Stimulated activated CD8-positive, alpha-beta memory T cell treated with anti-CD3 and anti-CD28 coated beads, Interleukin-15, amount 100 ng/mL, for 4 hours (primary cell): ENCODE measurements at places on chromosomes 3 and 15.

GRCh38 chr15:71397377-71397776 lies 282.1 kb downstream of the THSD4 start:
- DNase-seq: no peak

DNA sequence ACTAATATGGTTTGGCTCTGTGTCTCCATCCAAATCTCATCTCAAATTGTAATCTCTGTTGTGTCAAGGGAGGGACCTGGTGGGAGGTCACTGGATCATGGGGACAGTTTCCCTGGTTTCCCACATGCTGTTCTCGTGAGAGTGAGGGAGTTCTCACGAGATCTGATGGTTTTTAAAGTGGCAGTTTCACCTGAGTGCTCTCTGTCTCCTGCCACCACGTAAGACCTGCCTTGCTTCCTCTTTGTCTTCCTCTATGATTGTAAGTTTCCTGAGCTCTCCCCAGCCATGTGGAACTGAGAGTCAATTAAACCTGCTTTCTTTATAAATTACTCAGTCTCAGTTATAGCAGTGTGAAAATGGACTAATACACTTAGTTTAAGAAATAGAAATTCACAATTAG lies 228.9 kb downstream of the CD47 start:
- DNase-seq: no peak

DNA sequence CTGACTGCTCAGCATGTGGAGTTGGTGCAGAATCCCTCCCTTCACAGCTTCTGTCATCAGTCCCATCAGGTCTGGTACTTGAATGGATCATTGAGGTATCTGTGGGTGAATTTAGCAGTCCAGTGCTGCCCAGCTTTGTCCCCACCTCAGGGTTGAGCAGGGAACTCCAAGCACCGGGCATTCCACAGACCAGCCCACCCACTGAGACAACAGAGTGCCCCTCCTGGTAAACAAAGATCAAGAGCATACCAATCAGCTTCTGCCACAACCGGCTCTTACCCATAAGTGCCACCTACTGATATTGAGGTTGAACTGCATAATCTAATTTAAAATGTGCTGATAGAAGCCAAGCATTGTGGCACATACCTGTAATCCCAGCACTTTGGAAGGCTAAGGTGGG lies 57.1 kb upstream of the FXR1 start:
- DNase-seq: no peak

DNA sequence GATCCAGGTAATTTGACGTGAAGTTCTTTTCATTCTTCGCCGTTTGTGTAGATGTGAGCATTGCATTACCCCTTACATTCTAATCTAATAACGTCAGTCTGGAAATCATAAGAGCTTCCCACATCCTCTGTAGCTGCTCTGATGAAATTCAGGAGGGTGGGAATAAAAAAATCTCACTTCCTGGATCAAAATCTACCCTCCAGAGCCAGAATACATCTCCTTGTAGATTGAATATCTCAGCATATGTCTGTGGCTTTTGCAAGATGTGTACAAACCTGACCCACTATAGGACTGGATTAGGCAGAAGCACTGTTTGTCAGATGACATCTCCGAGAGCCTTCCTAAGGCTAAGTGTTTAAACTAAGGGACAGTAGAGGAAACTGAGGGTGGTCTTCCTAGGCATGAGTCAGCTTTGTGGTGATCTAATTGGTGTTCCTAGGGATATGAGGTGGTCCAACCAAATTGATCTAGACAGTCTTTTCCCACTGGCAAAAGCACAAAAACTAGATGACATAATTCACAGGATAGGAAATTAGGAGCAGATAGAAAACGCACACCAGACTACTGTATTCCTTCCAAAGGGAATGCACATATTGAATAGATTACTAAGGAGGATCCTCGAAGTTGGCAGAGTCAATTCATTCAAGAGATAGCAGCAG lies 216.3 kb upstream of the LRTM1 start:
- no peak for DNase-seq

DNA sequence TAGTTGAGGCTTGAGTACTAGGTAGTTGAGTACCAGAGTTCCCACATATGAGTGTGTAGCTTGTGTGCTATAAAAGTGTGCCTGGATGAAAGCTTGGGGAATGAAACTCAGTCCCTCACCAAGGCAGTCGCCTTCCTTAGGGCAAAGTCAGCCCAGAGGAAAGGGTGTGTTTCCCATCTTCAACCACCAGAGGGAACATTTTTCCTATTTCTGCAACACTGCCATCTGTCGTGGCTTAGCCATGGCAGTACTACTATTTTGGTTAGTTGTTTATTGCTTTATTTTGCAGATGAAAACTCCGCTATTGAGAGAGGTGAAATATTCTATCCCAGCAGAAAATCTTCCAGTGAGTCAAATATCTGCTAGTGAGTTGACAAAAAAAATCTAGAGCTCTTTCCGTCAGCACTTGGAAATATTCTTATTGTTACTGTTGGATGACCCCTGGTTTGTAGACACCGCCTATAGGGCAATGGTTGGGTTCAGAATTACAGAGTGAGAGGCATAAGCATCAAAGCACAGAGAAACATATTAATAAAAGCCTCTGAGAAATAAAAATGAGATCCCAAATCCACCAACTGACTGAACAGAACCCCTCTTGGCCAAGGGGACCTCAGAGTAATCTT lies 239.9 kb downstream of the CPNE4 start:
- no peak for DNase-seq

DNA sequence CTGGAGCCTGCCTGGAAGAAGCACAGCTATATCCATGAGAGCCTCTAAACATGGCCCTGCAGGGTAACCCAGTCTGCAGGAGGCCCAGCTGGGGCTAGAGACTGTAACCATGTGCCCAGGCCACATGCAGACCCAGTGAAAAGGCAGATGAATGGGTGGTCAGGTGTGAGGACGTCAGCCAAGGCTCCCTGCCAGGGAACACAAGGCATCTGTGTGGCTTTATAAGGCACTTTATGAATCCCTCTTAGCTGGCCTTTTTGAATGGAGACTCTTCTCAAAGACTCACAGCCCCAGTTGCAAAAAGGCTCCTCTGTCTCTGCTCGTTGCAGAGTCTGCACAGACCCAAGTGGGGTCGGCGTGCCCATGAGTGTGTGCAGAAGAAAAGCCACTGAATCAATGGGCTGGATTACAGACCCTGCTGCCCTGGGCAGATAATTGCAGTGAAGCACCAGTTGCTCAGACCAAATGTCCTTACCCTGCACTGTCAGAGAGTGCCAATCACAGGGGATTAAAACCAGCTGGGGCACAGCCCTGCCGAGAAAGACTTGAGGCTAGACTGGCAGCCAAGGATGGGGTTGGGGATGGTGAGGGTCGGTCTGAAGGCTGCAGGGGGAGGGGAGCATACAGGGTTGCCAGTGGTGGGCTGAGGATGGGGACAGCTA lies 154.2 kb downstream of the RAB11A start:
- DNase-seq: no peak

GRCh38 chr3:127676456-127676855 lies 3.7 kb downstream of the ABTB1 start:
- no peak for DNase-seq

DNA sequence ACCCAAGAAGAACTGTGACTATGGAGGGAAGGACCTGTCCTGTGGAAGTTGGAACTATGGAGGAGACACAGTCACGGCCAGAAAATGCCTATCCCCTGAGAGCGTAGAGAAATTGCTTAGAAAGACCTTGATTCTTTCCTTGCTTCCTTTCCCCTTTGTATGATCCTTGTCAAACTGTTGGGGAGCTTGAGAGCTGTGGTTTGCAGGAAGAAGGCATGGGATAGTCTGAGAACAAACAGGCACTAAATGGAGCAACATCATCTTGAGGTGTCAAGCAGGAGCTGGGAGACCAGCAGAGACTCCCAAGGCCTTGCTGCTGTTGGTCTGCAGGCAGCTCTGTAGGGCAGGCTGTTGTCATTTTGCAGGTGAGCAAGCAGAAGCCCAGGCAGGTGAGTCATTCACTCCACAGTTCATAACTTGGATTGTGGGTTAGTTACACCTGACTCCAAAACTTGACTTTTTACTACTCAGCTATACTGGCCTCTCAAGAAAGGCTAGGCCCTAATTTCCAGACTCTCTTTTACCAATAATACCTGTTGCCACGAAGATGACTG lies 298.9 kb downstream of the LRTM1 start:
- no peak for DNase-seq

GRCh38 chr15:33094336-33094735 lies 100.2 kb downstream of the FMN1 start:
- no peak for DNase-seq

GRCh38 chr3:195839260-195840010 lies 27.7 kb upstream of the MUC4 start:
- no peak for DNase-seq

GRCh38 chr3:184169896-184170875 lies 4.5 kb upstream of the AP2M1 start:
- no peak for DNase-seq

DNA sequence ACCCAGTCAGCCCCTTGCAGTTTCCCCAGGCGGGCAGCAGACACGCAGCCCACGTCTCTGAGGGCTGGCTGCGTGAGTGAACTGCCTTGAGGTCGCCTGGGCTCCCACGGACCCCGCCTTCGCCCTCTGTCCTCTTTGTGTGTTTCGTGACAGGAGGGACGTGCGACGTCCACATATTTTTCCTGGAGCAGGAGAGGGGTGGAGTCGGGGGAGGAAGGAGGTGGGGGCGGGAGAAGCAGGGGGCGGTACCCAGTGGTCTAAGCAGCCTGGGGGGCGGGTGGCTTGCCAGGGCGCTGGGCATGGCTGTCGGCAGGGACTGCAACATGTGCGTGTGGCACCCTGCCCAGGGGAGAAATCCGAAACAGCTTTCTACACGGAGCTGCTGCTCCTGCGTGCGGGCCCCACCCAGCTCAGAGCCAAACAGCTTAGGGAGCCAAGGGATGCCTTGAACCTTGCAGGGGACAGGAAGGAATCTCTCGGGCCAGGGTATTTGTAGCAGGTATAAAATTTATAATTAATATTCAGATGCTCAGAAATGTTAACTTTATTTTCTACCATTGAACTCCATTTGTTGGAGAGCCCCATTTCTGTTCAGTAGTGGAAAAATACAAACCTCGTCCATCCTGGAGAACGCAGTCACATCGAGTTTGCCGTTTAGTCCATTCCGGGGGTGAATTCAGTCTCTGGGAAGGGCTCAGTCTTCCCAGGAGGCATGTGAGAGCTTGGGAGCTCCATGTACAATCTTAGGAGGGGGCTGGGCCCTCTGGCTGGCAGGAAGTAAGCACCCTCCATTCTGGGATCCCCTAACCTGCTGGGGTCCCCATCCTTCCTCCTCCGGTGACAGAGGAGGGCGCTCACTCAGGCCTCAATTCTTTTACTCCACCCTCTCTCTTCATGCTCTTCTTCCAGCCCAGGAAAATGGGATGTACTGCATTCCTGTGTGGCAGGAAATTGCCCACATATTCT lies 79.1 kb upstream of the MEF2A start:
- no peak for DNase-seq

GRCh38 chr3:9500108-9501050 lies 53.2 kb downstream of the LHFPL4 start:
- DNase-seq: no peak

GRCh38 chr15:60949039-60949977 lies 279.8 kb downstream of the RORA start:
- DNase-seq: no peak

GRCh38 chr3:2441558-2441957 lies 342.9 kb downstream of the CNTN4 start:
- DNase-seq: no peak

DNA sequence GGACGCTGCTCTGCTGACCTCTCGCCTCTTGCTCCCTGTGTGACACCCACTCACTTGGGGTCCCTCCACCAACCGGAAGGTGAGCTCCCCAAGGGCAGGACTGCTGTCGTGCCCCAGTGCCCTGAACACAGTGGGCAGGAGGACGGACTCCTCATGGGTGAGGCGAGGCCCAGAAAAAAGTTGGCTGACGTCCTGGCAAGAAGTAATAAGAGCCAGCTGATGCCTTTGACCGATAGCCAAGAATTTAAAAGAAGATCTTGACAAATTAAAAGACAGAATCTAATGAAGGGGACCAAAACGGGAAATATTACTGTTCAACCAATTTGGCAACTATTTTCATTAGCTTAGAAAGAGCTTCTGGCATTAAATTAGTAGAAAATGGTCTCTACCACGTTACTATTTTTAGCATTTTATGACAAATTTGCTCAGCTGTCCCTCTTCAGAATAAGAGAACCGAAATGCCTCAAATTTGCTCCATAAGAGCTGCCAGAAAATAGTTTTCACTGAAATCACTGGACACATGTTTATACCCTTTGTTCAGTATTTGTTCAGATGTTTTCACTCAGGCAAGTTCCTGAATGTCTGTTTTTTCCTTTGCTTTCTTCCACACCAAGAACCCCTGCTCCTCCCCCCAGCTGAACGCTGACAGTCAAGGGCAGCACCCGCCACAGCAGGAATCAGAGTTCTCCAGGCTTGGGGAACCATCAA lies 60.5 kb downstream of the XXYLT1 start:
- no peak for DNase-seq

GRCh38 chr3:170522201-170522600 lies 63.7 kb downstream of the SLC7A14 start:
- no peak for DNase-seq

DNA sequence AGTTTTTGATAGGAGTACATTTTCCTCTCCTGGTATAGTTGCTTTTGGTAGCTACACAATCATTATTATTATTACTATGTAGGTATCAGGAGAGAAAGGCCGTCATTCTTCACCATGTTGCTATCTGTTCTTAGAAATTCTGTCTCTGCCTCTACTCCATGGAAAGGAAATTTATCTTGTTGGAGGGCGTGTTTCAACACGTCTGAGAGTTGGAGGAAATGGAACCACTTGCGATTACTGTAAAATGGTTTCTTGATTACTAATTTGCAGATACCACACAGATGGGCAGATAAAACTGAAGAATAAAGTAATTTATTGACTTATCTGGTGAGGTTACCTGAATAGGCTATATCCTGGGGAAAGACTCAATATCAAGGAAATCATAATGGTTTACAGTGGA lies 488.4 kb downstream of the NR2F2 start:
- no peak for DNase-seq

DNA sequence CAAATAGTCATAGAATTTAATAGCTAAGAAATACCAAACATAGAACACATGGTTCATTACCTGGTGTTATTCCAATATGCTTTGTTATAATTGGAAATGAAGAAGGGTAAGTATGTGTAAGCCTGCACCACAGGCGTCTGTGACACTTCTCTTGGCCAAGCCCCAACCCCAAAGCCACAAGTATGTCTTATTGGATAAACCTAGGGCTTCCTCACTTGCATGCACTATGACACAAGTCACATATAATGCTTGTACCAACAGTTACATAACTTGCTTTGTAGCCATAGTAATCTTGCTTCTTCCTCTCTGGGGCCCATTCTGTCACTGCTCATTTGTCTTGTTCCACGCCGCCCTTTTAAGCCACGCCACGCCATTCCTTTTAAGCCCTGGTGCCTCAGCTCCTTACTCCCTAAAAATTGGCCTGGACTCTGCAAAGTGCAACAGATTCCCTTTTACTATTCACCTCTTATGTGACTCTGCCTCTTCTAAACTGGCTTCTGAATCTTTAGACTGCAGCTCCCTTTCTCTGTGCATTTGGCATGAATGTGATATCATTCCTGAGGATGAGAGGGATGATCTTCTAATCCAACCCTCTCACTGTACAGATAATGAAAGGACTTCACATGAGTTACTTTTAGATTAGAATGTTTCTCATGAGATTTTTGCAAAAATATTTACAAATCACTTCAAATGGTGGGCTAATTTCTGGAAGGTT lies 48.1 kb upstream of the EPHA3 start:
- DNase-seq: no peak
